DMS 273 treated with DMSO at 0.1 percent for 48 hours (cell line): ENCODE measurements at places on chromosomes 2 and 18.

- DNase-seq: no peak
These were observed 30.4 kb downstream of the PRKRA start for GRCh38 chr2:178420463-178420999.

- DNase-seq: no peak
These were observed 1050.7 kb upstream of the PIK3C3 start for GRCh38 chr18:40904295-40904694.

DNA sequence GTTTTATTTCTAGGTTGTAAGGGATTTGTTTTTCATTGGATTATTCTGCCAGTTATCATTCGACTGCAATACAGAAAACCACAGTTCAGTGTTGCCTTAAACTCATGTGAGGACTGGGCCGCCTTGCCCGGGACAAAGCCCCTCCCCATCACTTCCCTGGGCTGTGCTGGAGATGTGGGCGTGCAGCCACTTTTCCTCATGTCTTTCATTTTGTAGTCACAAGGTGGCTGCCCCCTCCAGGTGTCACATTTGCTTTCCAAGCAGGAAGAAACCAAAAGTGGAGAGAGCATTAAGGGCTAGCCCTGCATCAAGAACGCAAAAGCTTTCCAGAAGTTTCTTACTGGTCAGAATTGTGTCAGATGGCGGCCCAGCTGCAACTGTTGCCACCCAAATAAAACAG is 492.5 kb upstream of the ID2 start:
- DNase-seq: no peak

- DNase-seq: no peak
These were observed 267.9 kb downstream of the NYAP2 start for GRCh38 chr2:225667445-225667844.

GRCh38 chr2:10003206-10004125 is 39.9 kb upstream of the KLF11 start:
- no peak for DNase-seq

GRCh38 chr18:40011201-40011600 is 1943.8 kb upstream of the PIK3C3 start:
- DNase-seq: no peak
